ENCODE measurements at places on chromosomes 4 and X.

- no peak for DNase-seq
Measured at GRCh38 chr4:143473334-143474126, 40.0 kb upstream of the SMARCA5 start.

- DNase-seq, result no peak
Measured at GRCh38 chr4:100288811-100289529, 98.7 kb upstream of the DDIT4L start.

- DNase-seq, result no peak
Measured at GRCh38 chr4:26938516-26938915, 77.9 kb downstream of the STIM2 start.

- DNase-seq, result no peak
Measured at GRCh38 chr4:39569209-39569608, 42.0 kb upstream of the UGDH start.

DNA sequence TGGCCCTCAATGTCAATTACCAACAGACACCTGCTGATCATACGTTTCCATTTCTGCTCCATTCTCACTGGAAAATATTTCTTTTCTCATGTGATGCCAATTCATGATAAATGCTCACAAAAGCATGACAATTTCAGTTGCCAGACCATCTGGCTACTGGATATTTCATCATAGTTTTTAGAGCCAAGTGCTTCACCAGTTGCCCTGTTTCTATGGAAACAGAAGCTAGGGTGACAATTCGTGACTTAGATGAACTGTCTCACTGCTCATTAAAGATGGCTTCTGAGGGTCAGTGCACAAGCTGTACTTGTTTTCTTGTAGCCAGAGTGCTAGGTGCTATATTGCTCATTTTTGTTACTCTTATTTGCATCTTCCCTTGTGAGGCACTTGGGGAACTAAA is 184.9 kb downstream of the COMMD8 start:
- DNase-seq, result no peak

DNA sequence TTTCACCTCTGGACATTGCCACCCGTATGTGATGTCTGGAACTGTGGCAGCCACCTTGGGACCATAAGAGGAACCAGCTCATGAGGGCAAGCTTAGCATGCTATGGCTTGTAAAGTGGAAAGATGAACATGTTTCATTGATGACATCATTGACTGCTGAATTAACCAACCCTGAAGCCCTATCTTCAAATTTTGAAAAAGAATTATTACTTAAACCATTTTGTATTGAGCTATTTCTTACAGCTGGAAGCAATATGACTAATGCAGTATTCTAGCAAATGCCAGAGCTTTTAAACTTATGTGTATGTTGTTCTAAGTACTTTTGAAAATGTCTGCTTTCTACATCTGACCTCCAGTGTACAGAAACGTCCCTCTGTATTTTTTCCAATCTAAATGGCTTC is 18.1 kb downstream of the GUCY2F start:
- no peak for DNase-seq

DNA sequence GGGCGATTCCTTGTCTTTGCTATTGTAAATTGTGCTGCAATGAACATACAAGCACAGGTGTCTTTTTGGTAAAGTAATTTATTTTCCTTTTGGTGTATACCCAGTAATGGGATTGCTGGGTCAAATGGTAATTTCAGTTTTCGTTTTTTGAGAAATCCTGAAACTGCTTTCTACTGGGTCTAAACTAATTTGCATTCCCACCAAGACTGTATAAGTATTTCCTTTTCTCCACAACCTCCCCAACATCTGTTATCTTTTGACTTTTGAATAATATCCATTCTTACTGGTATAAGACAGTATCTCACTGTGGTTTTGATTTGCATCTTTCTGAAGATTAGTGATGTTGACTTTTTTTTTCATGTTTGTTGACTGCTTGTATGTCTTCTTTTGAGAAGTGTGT is 2506.0 kb downstream of the PCDH7 start:
- DNase-seq, result no peak

GRCh38 chrX:140141444-140142029 is 176.2 kb upstream of the CXorf66 start:
- no peak for DNase-seq

DNA sequence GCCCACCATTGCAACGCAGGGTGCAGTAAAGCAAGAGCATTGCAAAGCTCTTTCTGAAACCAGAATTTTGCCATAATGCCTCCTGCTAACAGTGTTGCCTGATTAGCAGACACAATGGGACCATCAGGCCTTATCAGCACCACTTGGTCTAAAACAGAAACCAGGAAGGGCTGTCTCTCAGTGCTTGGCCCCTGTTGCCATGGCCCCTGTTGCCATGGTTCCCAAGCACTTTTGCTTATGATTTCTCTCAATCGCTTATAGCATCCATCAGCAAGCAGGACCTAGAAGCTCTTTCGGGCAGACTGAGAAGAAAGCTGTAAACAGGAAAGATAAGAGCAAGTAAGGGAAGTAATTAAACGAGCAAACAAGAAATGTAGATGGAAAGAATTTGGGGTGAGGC is 36.8 kb downstream of the RTL5 start:
- DNase-seq, result no peak

- no peak for DNase-seq
Measured at GRCh38 chr4:182231080-182231479, 12.1 kb upstream of the TENM3 start.

GRCh38 chrX:21683941-21684340 is 25.8 kb upstream of the KLHL34 start:
- DNase-seq, result no peak

DNA sequence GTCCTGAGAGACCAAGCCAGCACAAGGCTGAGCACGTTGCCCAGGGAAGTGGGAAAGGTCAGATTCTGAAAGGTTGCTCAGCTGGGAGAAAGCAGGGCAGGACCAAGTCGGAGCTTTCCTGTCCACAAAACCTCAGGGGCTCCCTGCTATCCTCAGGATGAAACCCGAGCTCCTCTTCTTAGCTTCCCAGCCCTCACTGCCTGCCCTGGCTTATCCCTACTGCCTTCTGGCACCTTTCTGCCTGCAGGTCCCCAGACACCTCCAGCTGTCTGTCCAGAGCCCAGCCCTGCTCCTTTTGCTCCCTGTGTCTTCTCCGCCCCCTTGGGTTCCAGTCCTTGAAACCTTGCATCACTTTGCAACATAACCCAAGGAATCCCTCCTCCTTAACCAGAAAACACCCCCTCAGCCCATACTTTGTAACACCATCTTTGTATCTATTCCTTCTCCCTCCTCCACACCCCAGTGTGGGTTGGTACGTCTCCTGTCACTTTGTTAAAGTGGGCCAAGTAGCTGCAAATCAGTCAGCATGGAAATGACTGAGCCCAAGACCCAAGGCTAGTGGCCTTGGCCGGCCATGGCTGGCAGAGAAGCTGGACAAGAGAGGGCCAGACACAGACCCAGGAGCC is 20.0 kb upstream of the PRRG3 start:
- DNase-seq, result no peak

DNA sequence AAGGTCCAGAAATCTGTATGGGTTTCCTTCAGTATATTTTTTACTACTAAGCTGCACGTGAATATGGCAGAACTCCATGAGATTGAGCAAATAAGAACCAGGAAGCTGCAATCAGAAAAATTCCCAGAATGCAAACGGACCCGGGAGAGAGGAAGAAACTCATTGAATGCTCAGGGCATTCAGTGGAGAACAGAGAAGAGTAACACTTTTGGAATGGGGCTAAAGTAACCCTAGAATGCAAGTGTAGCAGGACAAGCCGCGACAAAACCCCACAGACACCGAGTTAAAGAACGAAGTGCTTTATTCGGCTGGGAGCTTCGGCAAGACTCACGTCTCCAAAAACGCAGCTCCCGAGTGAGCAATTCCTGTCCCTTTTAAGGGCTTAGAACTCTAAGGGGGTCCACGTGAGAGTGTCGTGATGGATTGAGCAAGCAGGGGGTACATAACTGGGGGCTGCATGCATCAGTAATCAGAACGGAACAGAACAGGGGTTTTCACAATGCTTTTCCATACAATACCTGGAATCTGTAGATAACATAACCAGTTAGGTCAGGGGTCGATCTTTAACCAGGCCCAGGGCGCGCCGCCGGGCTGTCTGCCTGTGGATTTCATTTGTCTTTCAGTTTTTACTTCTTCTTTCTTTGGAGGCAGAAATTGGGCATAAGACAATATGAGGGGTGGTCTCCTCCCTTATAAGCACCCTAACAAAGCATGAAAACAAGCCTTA is 56.4 kb downstream of the RAB28 start:
- DNase-seq, result no peak

DNA sequence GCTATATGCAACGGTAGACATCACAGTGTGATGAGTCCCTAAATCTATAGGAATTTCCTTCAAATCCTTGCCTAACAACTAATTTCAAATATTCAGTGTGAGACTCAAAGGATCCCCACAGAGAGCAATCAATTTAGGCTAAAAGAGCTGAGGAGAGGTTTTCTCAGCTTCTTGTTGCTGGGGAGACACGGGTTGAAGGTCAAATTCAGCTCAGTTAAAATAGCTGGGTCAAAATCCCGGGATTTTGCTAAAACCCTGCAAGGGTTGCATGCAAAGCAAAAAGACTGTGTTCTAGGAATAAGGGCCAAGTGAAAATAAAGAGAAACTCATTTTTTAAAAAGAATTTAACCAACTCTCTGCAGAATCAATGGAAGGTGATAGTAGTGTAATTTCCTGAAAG is 1073.4 kb downstream of the NLGN4X start:
- no peak for DNase-seq

- no peak for DNase-seq
Measured at GRCh38 chr4:118821590-118822293, 14.2 kb downstream of the SEC24D start.

GRCh38 chr4:54400802-54401201 is 171.7 kb downstream of the PDGFRA start:
- DNase-seq, result no peak

GRCh38 chr4:76095568-76095967 is 21.1 kb downstream of the ART3 start:
- no peak for DNase-seq

- no peak for DNase-seq
Measured at GRCh38 chr4:544386-545105, 31.5 kb downstream of the TMEM271 start.

- DNase-seq, result no peak
Measured at GRCh38 chr4:48173056-48173991, 39.3 kb upstream of the TXK start.

GRCh38 chr4:4695497-4695896 is 153.6 kb upstream of the STX18 start:
- no peak for DNase-seq

DNA sequence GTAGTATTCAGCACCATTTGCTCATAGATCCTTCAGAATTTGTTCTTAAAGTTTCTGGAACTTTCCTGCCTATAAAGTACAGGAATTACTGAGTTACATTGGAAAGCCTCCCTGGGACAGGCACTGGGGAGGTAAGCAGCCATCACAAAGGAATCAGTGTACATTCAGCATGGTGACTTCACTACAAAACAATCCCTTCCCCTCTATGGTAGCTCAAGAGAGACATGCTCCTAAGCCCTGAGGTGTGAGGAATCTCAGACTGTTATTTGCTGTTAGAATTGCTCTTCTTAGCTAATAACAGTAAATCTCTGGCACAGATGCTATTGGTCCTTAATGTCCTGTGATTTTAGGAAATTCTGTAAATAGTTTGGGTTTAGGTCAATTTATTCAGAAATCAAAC is 1898.0 kb upstream of the PCDH7 start:
- DNase-seq, result no peak

DNA sequence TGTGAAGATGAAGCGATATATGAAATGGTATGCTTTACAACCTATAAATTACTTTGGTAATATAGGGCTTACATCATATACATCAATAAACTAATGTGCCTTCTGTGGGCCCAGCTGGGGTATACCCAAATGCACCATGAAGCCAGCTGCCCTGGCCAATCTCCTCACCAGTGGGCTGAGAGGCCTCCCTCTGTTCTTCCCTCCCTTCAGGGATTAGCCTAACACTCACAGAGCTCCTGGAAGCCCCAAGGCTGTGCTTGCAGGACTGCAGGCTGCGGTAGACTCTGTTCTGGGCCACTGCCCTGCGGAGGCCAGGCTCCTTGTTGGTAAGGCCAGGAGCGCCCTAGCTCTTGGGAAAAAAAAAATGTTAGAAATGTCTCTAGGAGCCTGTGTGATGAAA is 33.9 kb downstream of the PAGE1 start:
- DNase-seq, result no peak

DNA sequence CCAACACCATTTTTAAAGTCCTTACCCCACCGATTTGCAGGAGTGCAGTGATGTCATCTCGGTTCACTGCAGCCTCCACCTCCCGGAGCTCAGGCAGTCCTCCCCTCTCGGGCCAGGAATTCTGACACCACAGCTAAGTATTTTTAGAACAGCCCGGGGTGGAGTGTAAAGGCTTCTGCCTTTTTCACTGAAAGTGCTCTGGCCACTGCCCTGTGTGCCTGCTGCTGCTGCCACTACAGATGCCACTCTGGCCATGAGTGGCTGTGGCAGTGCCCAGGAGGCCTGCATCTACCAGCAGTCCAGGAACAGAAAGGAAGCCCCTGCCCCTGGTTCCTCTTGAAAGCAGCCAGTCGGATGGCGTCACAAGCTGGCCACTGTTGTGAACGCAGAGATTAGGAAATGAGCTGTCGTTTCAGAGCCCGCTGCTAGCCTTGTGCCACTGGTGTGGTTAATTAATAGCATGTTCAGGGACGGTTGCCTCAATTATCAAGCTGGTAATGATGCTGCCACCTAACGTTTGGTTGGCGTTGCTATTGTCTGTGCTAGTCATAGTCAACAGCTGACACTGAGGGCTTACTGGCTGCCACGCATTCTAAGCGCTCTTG is 23.6 kb upstream of the TBC1D14 start:
- no peak for DNase-seq

- DNase-seq, result no peak
Measured at GRCh38 chr4:83558059-83558653, 22.2 kb downstream of the GPAT3 start.

GRCh38 chr4:108360754-108361445 is 192.2 kb upstream of the LEF1 start:
- no peak for DNase-seq

DNA sequence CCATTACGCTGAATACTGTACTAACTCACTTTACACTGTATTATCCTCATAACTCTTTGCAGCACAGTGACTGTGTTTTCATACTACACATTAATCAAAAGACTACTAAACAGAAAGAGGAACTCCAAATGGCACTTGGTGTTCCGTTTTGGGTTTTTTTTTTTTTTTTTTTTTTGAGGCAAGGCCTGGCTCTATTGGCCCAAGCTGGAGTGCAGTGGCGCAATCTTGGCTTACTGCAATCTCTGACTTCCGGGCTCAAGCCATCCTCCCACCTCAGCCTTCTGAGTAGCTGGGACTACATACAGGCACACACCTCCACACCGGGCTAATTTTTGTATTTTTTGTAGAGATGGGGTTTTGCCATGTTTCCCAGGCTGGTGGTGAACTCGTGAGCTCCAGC is 10.7 kb downstream of the KLHL8 start:
- DNase-seq, result no peak

Data from activated CD4-positive, alpha-beta T cell treated with anti-CD3 and anti-CD28 coated beads, Interleukin-2, amount 50 U/mL, for 24 hours (primary cell).